ENCODE measurements at places on chromosomes 3 and 15. TPM values are rescaled to one million over a fixed set of nuclear protein-coding genes. Genes with fewer than 3 reads are reported as not detected.

Gene RTP3
- total RNA-seq: not detected

Gene SLC24A5
- not detected for total RNA-seq

Gene PIF1
- 34.9 TPM for total RNA-seq

Gene FBXL22
- total RNA-seq: 0.49 TPM

Gene HYAL1
- 6.1 TPM for total RNA-seq

Gene CASR
- not detected for total RNA-seq

Gene RAD51
- total RNA-seq: 20.9 TPM

Gene NR2E3
- total RNA-seq: 0.59 TPM

DNA sequence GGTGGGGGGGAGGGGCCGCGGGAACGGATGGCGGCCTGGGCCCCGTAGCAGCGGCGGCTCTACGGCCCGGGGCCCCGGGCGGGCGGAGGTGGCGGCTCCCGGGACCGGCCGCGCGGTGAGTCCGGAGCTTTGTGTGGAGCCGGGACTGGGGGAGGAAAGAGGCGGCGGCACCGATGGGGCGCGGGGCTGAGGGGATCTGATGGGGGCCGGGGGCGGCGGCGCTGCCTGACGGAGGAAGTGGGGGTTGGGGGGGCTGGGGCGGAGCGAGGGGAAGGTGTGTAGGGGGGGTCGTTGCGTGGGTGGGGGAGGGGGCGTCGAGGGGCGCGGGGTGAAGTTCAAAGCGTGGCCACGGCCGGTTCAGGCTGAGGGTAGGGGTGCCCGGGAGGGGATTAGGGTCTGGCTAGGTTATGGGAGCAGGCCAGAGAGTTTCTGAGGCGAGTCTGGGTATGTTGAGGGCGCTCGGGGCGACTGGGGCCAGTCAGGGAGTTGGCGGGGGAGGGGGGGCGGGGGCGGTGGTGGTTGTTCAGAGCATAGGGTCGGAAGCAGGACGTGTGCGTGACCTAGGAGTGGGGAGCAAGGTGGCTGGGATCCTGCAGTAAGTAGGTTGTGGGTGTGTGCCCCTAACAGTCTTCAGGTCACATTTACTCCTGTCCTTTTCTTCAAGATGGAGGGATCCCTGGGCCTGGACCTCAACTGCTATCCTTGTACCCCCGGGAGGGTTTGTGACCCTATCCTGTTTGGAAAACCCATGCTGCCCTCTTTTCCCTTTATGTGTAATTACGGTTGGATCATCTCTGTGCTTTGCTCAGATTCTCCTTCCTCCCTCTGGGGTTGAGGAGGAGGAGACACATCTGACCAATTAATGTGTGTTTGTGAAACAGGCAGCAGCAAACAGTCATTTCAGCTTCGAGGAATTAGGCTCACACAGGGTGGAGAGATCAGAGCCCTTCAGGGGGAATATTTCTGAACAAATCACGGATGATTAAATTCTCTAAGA is 644 bp downstream of the ZNF609 start:
- peaks cover 19% of the 10 kb centered on the region for H3K4me1 ChIP-seq
- DNase-seq: peak; percentile 35
- no peaks in the 10 kb centered on the region for H3K36me3 ChIP-seq
- H3K4me3 ChIP-seq: peak overlapping the region; percentile 65
- H3K27me3 ChIP-seq: no peaks in the 10 kb centered on the region

- H3K4me3 ChIP-seq: no peak overlapping the region
- no peak overlapping the region for H3K27ac ChIP-seq
- no peaks in the 10 kb centered on the region for H3K27me3 ChIP-seq
- DNase-seq: no peak
- no peaks in the 10 kb centered on the region for H3K4me1 ChIP-seq
Measured at GRCh38 chr15:47383102-47383501, 334.2 kb upstream of the SEMA6D start.

DNA sequence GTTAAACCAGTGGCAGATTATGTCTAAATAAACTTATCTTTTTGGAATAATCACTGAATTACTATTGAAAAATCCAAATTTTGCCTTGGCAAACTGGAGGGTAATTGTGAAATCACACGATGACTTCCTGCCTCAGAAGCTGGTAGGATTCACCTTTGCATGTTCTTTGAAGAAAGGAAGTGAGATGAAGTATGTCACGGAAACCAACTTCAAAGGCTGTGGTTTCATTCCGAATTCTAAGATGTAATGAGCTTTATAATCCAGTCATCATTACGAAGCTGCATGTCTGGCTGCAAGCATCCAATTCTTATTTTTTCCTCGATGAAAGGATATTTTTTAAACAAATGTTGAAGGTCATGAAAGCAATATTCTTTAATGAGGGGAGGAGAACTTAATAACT is 15.0 kb upstream of the ZBED2 start:
- peak overlapping the region; percentile 55 for H3K27ac ChIP-seq
- no peak for DNase-seq
- H3K36me3 ChIP-seq: no peaks in the 10 kb centered on the region
- peak overlapping the region; percentile 22 for H3K4me3 ChIP-seq
- H3K4me1 ChIP-seq: peaks cover 6% of the 10 kb centered on the region

DNA sequence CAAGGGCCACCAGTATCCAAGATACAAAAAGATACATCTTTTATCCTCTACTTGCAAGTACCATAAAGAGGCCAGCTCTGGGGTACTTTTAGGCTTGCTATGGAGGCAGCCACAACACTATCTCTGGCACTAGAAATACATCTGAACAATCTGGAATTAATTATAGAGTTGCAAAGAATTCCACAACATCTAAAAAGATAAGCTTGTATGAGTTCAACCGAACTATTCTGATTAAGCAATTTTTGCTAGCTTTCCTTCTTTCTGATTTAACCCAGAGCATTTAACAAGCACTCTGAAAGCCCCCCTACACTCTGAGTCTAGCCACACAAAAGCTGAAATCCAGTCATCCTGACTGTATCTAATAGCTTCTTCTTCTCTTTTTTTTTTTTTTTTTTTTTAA is 95.4 kb downstream of the FRMD5 start:
- H3K27me3 ChIP-seq: no peaks in the 10 kb centered on the region
- H3K4me3 ChIP-seq: no peak overlapping the region
- no peaks in the 10 kb centered on the region for H3K36me3 ChIP-seq

DNA sequence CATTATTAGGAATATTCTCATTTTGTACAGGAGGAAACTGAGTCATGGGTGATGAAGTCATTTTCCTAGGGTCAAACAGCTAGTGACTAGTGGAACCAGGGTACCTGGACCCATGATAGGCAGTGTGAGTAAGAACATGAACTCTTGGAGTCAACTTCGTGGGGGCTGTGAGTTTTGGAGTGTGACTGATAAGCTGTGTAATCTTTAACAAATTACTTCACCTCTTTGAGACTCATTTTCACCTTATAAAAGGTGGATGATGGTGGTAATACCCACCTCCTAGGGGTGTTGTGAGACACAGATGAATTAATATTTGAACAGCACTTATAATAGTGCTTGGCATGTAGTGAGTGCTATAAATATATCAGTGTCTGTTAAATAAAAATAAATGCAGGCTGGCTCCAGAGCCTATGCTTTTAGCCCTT is 9.1 kb downstream of the SEMA6D start:
- no peak overlapping the region for H3K27ac ChIP-seq
- no peaks in the 10 kb centered on the region for H3K27me3 ChIP-seq
- H3K4me3 ChIP-seq: no peak overlapping the region
- no peaks in the 10 kb centered on the region for H3K4me1 ChIP-seq

- H3K27ac ChIP-seq: no peak overlapping the region
- no peaks in the 10 kb centered on the region for H3K27me3 ChIP-seq
- H3K4me3 ChIP-seq: no peak overlapping the region
Measured at GRCh38 chr15:77411619-77411976, 8.3 kb downstream of the PEAK1 start.

DNA sequence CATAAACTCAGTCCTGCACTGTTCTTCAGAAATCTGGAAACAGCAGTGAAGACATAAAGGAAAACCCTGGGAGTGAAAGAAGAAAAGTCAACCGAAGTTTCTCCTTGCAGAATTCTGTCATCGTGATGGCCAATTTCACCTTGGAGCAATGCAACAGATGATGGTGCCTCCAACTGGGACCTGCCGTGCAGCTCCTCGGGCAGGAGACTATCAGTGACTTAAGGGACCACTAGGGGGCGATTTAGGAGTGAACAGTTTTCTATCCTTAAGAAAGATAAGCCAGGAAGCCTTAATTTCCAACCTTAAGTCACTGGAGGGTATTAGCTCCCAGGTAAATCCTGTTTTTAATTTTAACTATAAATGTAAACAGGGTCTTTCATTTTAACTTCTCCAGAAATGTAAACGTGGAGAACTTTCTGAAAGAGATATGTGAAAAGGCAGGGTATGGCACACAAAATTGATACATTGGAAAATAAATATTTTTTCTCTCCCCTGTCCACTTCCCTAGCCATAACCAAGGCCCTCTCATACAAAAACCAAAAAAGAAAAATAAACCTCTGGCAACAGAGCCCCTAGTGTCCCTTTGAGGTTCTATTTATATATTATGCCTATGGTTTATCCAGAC is 116.3 kb downstream of the PDZRN3 start:
- peaks cover 19% of the 10 kb centered on the region for H3K27me3 ChIP-seq
- DNase-seq: peak; percentile 27
- no peak overlapping the region for H3K27ac ChIP-seq
- H3K4me3 ChIP-seq: no peak overlapping the region
- H3K4me1 ChIP-seq: no peaks in the 10 kb centered on the region
- no peaks in the 10 kb centered on the region for H3K36me3 ChIP-seq

DNA sequence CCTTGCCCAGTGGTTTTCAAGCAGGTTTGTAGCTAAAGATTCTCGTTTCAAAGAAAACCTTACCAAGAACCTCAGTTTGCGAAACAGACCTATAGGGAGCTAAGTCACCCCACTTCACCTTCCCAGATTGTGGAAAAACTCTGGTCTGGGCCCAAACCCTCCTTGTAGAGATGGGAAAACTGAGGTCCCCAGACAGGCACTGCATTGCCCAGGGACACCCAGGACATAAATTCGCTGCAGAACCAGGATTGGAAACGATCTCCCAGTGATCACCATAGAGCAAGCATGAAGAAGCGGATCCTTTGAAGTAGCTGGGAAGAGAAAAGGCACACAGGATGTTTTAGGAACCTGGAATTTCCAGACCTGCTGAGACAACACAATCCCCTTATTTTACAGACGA is 85.6 kb upstream of the PIAS1 start:
- no peaks in the 10 kb centered on the region for H3K27me3 ChIP-seq
- no peak overlapping the region for H3K4me3 ChIP-seq
- H3K4me1 ChIP-seq: no peaks in the 10 kb centered on the region
- H3K27ac ChIP-seq: no peak overlapping the region
- no peaks in the 10 kb centered on the region for H3K36me3 ChIP-seq
- no peak for DNase-seq

GRCh38 chr3:127254730-127255129 is 33.1 kb downstream of the PRR20G start:
- H3K27ac ChIP-seq: no peak overlapping the region
- H3K36me3 ChIP-seq: no peaks in the 10 kb centered on the region
- H3K4me1 ChIP-seq: no peaks in the 10 kb centered on the region
- no peak overlapping the region for H3K4me3 ChIP-seq
- DNase-seq: peak; percentile 15

DNA sequence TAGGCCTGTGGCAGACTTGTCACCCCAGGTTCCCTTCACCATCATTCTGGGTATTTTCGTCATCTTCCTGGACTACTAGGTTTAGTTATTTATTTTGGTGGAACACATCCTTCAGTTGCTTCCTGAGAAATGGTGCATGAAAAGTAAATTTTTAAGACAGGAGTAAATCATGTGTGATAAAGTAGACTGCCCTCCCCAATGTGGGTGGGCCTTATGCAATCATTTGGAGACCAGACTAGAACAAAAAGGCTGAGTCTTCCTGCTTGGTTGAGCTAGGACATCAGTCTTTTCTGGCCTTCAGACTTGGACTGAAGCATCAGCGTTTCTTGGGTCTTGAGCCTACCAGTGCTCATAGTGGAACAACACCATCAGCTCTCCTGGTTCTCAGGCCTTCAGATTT is 50.7 kb upstream of the SLC2A2 start:
- no peak for DNase-seq
- H3K4me1 ChIP-seq: no peaks in the 10 kb centered on the region
- H3K27ac ChIP-seq: no peak overlapping the region
- H3K4me3 ChIP-seq: no peak overlapping the region
- 0 out of 2 replicates have a peak, but pooled peaks cover 2% of the 10 kb centered on the region for H3K36me3 ChIP-seq
- no peaks in the 10 kb centered on the region for H3K27me3 ChIP-seq

DNA sequence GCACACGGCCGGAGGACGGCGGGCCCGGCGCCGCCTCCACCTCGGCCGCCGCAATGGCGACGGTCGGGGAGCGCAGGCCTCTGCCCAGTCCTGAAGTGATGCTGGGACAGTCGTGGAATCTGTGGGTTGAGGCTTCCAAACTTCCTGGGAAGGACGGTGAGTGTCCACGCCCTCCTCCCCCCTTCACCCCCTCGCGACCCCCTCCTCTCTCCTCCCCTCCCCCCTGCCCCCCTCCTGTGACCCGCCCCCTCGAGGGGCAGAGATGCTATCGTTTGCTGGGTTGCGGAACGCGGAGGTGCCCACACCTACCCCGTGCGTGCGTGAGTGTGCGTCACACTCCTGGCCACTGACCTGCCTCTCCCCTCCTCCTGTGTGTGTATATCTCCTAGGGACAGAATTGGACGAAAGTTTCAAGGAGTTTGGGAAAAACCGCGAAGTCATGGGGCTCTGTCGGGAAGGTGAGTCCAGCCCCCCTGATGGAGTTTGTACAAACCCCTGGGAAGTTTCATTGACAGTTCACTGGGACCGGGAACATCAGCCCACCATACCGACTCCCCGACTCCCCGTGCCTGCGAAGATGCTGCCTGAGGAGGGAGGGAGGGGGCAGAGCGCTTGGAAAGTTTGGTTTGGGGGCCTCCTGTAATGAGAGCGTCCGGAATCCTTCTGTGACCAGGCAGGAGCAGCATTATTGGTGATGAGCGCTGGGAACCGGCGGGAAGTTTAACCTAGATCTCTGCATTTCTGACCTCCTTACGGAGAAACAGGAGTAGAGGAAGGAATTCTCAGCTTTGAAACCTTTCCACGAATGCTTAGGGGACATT is 795 bp upstream of the SCAANT1 start:
- H3K27me3 ChIP-seq: no peaks in the 10 kb centered on the region
- H3K4me3 ChIP-seq: peak overlapping the region; percentile 74
- peaks cover 12% of the 10 kb centered on the region for H3K4me1 ChIP-seq
- DNase-seq: peak; percentile 32
- peak overlapping the region; percentile 91 for H3K27ac ChIP-seq

GRCh38 chr15:70576276-70576675 is 187.1 kb downstream of the UACA start:
- no peaks in the 10 kb centered on the region for H3K27me3 ChIP-seq
- no peaks in the 10 kb centered on the region for H3K36me3 ChIP-seq

DNA sequence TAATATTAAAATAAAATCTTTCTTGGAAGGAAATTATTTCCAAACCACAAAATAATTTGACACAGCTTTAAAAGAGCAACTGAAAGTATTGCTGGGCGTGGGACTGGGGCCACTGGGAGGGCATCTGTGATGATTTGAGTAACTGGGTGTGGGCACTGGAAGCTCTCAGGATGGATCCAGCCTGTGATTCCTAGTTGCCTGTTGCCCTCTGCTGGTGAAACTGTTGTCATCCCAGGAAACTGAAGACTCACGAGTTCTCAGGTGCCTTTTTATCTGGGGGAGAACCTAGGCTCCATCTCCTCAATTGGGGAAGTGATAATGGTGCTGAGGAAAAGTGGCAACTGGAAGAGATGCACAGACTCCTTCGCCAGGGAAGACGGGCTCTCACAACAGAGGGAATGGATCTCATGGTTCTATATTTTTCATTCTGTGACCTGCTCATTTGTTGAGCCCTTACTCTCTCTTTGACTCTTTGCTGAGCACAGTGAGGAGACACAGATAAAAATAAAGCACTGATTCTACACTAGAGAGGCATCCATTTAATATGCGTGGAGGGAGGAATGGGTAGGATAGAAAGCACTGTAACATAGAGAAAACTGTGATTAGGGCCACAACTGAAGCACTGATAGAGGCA is 61.6 kb downstream of the TPRG1 start:
- no peaks in the 10 kb centered on the region for H3K36me3 ChIP-seq
- DNase-seq: peak; percentile 70
- H3K27me3 ChIP-seq: no peaks in the 10 kb centered on the region
- no peak overlapping the region for H3K4me3 ChIP-seq
